Bladder microvascular endothelial cell (primary cell): ENCODE measurements at places on chromosomes 2 and 18. TPM values are rescaled to one million over a fixed set of nuclear protein-coding genes. Genes with fewer than 3 reads are reported as not detected.

The SMPD4 gene
- 12.0 and 24.0 TPM in 2 replicates for total RNA-seq

The FAP gene
- total RNA-seq, result 9.7 and 12.1 TPM in 2 replicates

The KCNG2 gene
- 0.63 TPM in 1 of 2 replicates, not detected in the other for total RNA-seq

The STARD6 gene
- not detected in 2 replicates for total RNA-seq

The RGPD4 gene
- total RNA-seq, result not detected in 2 replicates

The CYP27C1 gene
- total RNA-seq, result not detected in 2 replicates

The C2orf81 gene
- total RNA-seq, result 0.13 and 0.16 TPM in 2 replicates
